ENCODE measurements at places on chromosomes 2 and 18. TPM values are rescaled to one million over a fixed set of nuclear protein-coding genes. Genes with fewer than 3 reads are reported as not detected.

Gene HOXD13
- total RNA-seq: not detected

Gene GPC1
- total RNA-seq: 146 TPM

Gene YES1
- total RNA-seq: 73.0 TPM

Gene DTNA
- total RNA-seq: 58.3 TPM

Gene OXER1
- total RNA-seq: 1.5 TPM

Gene FAM110C
- 0.39 TPM for total RNA-seq

Gene ABCG8
- total RNA-seq: not detected

Gene CABYR
- total RNA-seq: 1.5 TPM

Gene ANKRD30B
- 11.2 TPM for total RNA-seq

Gene STAT4
- 4.2 TPM for total RNA-seq

Gene PROKR1
- total RNA-seq: 0.22 TPM

Gene HOXD9
- total RNA-seq: 8.7 TPM

Gene USP37
- total RNA-seq: 17.4 TPM

Gene ACTG2
- total RNA-seq: 6.3 TPM

Gene EGR4
- total RNA-seq: not detected

Gene LHCGR
- total RNA-seq: 3.6 TPM
